Kidney (tissue), 22 donors: ENCODE measurements at places on chromosomes 5 and 9.

DNA sequence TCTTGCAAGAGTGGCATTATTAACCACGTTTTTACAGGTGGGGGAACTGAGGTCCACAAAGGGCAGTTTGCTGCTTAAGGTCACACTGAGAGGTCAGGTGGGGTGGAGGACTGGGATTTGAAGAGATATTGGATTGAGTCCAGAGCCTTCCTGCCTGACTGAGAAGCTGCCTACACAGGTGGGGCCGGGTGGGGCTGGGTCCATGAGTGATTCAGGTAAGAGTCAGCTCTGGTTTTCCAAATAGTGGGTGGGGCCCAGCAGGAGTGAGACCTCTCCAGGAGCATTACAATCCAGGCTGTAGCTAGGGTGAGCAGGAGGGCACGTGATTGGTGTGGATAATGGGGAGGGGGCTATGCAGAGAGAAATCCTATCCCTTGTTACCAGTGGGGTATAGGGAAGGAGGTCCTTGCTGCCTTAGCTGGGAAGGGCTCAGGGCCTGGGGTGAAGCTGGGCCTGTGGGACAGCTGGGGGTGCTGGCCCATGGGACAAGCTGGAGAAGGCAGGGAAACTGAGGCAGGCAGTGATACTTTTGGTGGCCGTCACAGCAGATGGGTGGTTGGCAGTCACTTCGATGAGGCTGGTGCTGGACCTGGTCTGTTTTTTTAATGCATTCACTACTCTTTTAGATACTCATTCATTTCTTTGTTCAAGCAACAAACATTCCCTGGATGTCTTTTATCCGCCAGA is 2.9 kb upstream of the PTGS1 start:
- H3K4me3 ChIP-seq, result no peak overlapping the region
- no peaks in the 10 kb centered on the region for H3K4me1 ChIP-seq
- no peak for DNase-seq
- no peaks in the 10 kb centered on the region for H3K36me3 ChIP-seq
- H3K27me3 ChIP-seq, result no peaks in the 10 kb centered on the region

GRCh38 chr5:93343570-93343969 is 237.4 kb downstream of the NR2F1-AS1 start:
- no peak for DNase-seq
- no peaks in the 10 kb centered on the region for H3K36me3 ChIP-seq
- no peak overlapping the region for H3K27ac ChIP-seq
- H3K4me3 ChIP-seq, result no peak overlapping the region
- no peaks in the 10 kb centered on the region for H3K27me3 ChIP-seq

GRCh38 chr5:89199306-89199705 is 316.3 kb upstream of the MEF2C start:
- H3K27me3 ChIP-seq, result no peaks in the 10 kb centered on the region
- DNase-seq, result no peak
- no peak overlapping the region for H3K27ac ChIP-seq
- no peaks in the 10 kb centered on the region for H3K4me1 ChIP-seq

DNA sequence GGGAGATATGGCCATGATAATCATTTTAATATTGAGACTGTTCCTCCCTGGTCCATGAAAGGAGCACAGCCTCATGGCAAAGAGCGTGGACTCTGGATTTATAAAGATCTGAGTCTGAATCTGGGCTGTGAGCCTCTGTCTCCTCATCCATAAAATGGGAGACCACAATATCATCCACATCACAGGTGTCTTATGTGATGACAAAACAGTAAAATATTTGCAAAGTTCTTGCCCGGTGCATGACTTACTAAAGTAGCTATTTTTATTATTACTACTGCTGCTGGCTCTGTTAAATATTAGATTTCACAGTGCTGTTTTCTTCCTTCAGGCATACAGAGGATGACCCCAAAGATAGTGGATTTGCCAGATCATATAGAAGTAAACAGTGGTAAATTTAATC is 74.1 kb downstream of the TEK start:
- DNase-seq, result no peak
- H3K4me3 ChIP-seq, result no peak overlapping the region
- no peaks in the 10 kb centered on the region for H3K4me1 ChIP-seq
- no peak overlapping the region for H3K27ac ChIP-seq
- H3K36me3 ChIP-seq, result no peaks in the 10 kb centered on the region

DNA sequence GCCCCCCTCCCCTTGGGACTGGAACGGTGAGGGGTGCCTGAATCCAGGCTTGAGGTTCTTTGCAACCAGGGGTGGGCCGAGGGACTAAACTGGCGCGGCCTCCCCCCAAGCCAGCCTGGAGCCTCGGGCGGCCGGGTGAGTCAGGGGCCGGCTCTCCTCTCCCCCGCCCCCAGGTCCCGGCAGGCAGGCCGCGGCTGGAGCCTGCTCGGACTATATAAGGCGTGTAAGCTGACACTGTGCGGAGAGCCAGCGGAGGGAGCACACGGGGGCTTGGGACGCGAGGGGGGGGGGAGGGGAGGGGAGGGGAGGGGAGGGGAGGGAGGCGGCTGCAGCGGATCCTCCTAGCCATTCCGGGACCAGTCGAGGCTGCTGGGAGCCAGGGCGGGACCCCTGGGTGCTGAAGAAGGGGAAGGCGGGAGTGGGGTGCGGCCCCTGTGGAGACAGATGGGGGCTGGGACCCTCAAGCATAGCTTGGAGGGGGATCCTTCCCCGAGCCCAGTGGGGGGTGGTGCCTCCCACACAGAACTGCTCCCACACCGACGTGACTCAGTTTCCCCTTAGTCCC is 595 bp downstream of the PDLIM7 start:
- H3K36me3 ChIP-seq, result no peaks in the 10 kb centered on the region
- peak overlapping the region; percentile 86 for H3K27ac ChIP-seq
- no peaks in the 10 kb centered on the region for H3K27me3 ChIP-seq
- DNase-seq, result peak; percentile 96
- peak overlapping the region; percentile 65 for H3K4me3 ChIP-seq
- peaks cover 3% of the 10 kb centered on the region for H3K4me1 ChIP-seq

- no peaks in the 10 kb centered on the region for H3K36me3 ChIP-seq
- DNase-seq, result no peak
Observed at GRCh38 chr5:102018690-102019089, 277.4 kb downstream of the SLCO4C1 start.

GRCh38 chr5:76479281-76479680 is 76.2 kb downstream of the IQGAP2 start:
- no peaks in the 10 kb centered on the region for H3K36me3 ChIP-seq
- no peak overlapping the region for H3K4me3 ChIP-seq
- no peak overlapping the region for H3K27ac ChIP-seq
- no peak for DNase-seq
- H3K27me3 ChIP-seq, result no peaks in the 10 kb centered on the region

DNA sequence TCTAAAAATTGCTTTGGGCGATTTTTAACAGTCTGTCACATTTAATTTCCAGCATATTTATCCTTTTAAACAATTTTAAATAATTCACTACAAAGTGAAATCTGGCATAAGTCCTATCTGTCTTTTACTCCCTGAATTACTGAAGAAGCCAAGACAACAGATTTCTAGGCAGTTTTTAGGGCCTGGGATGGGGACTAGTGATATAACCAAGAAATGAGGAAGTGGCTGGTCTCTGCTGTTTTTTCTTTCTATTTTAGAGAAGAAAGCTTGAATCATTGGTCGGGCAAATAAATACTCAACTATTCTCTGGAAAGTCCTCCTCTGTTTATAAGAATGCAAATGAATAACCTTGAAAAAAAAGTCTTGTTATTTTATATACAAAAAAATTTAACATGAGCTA is 79.7 kb upstream of the SSBP2 start:
- H3K27me3 ChIP-seq, result no peaks in the 10 kb centered on the region
- no peak for DNase-seq
- H3K4me3 ChIP-seq, result no peak overlapping the region
- no peaks in the 10 kb centered on the region for H3K36me3 ChIP-seq

GRCh38 chr5:145919413-145919812 is 17.0 kb upstream of the SH3RF2 start:
- no peaks in the 10 kb centered on the region for H3K36me3 ChIP-seq
- no peaks in the 10 kb centered on the region for H3K27me3 ChIP-seq
- H3K4me3 ChIP-seq, result no peak overlapping the region
